MM.1S (cell line): ENCODE measurements at places on chromosomes 1 and 21.

GRCh38 chr21:42374864-42375499, 8.6 kb upstream of the TFF1 start:
- H3K36me3 ChIP-seq: no peaks in the 10 kb centered on the region
- no peaks in the 10 kb centered on the region for H3K4me1 ChIP-seq
- peaks cover 99% of the 10 kb centered on the region for H3K27me3 ChIP-seq
- no peak overlapping the region for H3K27ac ChIP-seq
- H3K4me3 ChIP-seq: no peak overlapping the region
- DNase-seq: no peak

DNA sequence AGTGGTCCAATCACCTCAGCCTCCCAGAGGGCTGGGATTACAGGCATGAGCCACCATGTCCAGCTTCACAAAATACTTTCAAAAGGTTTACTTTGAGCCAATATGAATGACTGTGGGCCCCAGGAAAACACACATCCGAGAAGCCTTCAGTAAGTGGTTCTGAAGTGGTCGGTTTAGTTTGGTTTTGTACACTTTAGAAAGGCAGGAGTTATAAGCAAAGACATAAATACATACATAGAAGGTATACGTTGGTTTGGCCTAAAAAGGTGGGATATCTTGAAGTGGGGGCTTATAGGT, 3.2 kb upstream of the MIB2 start:
- H3K4me1 ChIP-seq: peaks cover 19% of the 10 kb centered on the region
- no peak for DNase-seq
- H3K27me3 ChIP-seq: no peaks in the 10 kb centered on the region
- no peak overlapping the region for H3K27ac ChIP-seq
- H3K36me3 ChIP-seq: no peaks in the 10 kb centered on the region

- H3K36me3 ChIP-seq: no peaks in the 10 kb centered on the region
- H3K4me1 ChIP-seq: peaks cover 9% of the 10 kb centered on the region; the same call in 1 of the 2 replicates
These were observed 1.5 kb downstream of the MORC3 start for GRCh38 chr21:36321325-36322082.

DNA sequence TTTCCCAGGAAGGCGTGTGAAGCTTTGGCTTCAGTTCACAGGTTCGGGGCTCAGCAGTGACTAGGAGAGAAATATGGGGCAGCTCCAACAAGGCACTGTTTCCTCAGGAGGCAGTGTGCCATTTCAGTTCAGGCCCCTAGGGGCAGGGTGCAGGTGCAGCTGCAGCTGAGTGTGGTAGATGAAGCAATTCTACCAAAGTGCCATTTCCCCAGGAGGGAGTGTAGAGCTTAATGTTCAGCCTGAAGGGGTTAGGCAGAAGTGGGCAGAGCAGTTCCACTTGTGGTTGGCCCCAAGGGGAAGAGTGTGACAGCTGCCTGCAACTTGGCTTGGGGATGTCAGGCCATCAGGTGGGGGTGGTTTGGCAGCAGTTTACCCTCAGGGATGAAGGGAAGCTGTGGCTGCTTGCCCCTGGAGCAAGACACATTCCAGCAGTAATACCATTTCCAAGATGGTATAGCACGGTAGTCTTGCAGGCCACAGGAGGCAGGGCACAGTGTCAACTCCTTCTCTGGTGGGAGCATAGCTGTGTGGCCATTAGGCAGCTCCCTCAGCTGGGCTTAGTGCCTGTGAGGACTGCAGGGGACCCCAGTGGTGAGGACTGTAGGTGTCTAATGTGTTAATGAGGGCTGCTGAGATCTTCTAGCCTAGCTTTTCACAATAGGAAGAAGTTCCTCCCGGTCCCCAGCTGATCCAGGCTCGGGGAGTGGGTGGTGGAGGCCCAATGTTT, 34.7 kb downstream of the RGSL1 start:
- no peaks in the 10 kb centered on the region for H3K4me1 ChIP-seq
- H3K36me3 ChIP-seq: no peaks in the 10 kb centered on the region
- peak; percentile 37 for DNase-seq
- no peak overlapping the region for H3K4me3 ChIP-seq

- no peak for DNase-seq
- no peak overlapping the region for H3K4me3 ChIP-seq
- no peaks in the 10 kb centered on the region for H3K4me1 ChIP-seq
- H3K27me3 ChIP-seq: no peaks in the 10 kb centered on the region
- H3K36me3 ChIP-seq: no peaks in the 10 kb centered on the region
These were observed 109.6 kb downstream of the SYF2 start for GRCh38 chr1:25122747-25123146.

GRCh38 chr1:152035539-152036266, 1.1 kb downstream of the S100A11 start:
- H3K27me3 ChIP-seq: no peaks in the 10 kb centered on the region
- H3K4me3 ChIP-seq: peak overlapping the region; percentile 78
- H3K36me3 ChIP-seq: peaks cover 29% of the 10 kb centered on the region
- peak overlapping the region; percentile 86 for H3K27ac ChIP-seq
- DNase-seq: peak; percentile 48

- no peak for DNase-seq
- no peaks in the 10 kb centered on the region for H3K27me3 ChIP-seq
- no peak overlapping the region for H3K27ac ChIP-seq
- no peaks in the 10 kb centered on the region for H3K4me1 ChIP-seq
- H3K4me3 ChIP-seq: no peak overlapping the region
These were observed 44.0 kb upstream of the SYT2 start for GRCh38 chr1:202754293-202754692.

- peak overlapping the region; percentile 96 for H3K4me3 ChIP-seq
- H3K27ac ChIP-seq: peak overlapping the region; percentile 96
- no peaks in the 10 kb centered on the region for H3K36me3 ChIP-seq
- peaks cover 6% of the 10 kb centered on the region; the same call in 1 of the 2 replicates for H3K4me1 ChIP-seq
These were observed 23.3 kb downstream of the CELA3A start for GRCh38 chr1:22024485-22025367.

- no peaks in the 10 kb centered on the region for H3K27me3 ChIP-seq
- no peak overlapping the region for H3K27ac ChIP-seq
- no peaks in the 10 kb centered on the region for H3K36me3 ChIP-seq
- no peak for DNase-seq
These were observed 515.6 kb downstream of the LMO4 start for GRCh38 chr1:87844251-87844650.

- DNase-seq: peak; percentile 47
- no peaks in the 10 kb centered on the region; the same call in 1 of the 2 replicates for H3K4me1 ChIP-seq
- no peak overlapping the region for H3K4me3 ChIP-seq
- peaks cover 95% of the 10 kb centered on the region for H3K27me3 ChIP-seq
- no peak overlapping the region for H3K27ac ChIP-seq
- no peaks in the 10 kb centered on the region for H3K36me3 ChIP-seq
These were observed 30.5 kb downstream of the KRTAP10-1 start for GRCh38 chr21:44509539-44509938.

- H3K27ac ChIP-seq: no peak overlapping the region
- DNase-seq: no peak
- no peaks in the 10 kb centered on the region for H3K36me3 ChIP-seq
- H3K27me3 ChIP-seq: peaks cover 7% of the 10 kb centered on the region; the same call in 1 of the 2 replicates
- peaks cover 4% of the 10 kb centered on the region; the same call in 1 of the 2 replicates for H3K4me1 ChIP-seq
- peak overlapping the region; percentile 86 for H3K4me3 ChIP-seq
These were observed 328 bp downstream of the MYCL start for GRCh38 chr1:39901464-39901713.

GRCh38 chr1:157161901-157162300, 23.7 kb upstream of the ETV3 start:
- no peak for DNase-seq
- H3K27me3 ChIP-seq: no peaks in the 10 kb centered on the region
- peaks cover 15% of the 10 kb centered on the region for H3K4me1 ChIP-seq
- H3K27ac ChIP-seq: no peak overlapping the region
- no peaks in the 10 kb centered on the region for H3K36me3 ChIP-seq

- H3K27me3 ChIP-seq: no peaks in the 10 kb centered on the region
- no peak overlapping the region for H3K4me3 ChIP-seq
- peak overlapping the region; percentile 96 for H3K27ac ChIP-seq
These were observed 77.8 kb downstream of the ITPKB start for GRCh38 chr1:226661271-226661670.

DNA sequence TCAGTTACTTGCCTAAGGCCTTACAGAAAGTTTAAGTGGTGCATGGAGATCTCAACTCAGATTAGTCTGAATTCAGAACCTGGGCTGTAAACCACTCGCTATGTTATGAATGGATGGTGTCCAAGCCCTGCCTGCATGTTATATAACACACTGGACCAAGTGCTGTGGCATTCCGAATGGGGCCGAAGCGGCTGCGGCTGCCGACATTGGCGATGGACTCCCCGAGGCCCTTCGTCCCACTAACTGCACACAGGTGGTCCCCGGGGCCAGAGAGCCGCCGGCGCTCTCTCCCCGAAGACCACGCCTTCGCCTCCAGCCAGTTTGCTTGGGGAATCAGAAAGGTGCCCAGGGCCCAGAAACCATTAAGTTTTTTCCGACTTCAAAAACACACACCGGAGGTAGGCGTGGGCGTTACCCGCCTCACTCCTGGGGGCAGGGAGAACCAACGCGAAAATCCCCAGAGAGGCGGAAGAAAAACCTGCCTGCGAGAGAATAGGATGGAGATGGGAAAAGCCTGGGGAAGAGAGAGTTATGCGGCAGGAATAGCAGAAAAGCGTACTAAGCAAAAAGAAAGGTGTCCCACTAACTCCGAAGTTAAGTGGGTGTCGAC, 579 bp upstream of the TENT5C start:
- no peaks in the 10 kb centered on the region for H3K27me3 ChIP-seq
- peak overlapping the region; percentile 77; the same call in 1 of the 2 replicates for H3K27ac ChIP-seq

GRCh38 chr1:232378266-232379062, 251.5 kb downstream of the SIPA1L2 start:
- H3K27me3 ChIP-seq: no peaks in the 10 kb centered on the region
- DNase-seq: no peak
- no peak overlapping the region for H3K4me3 ChIP-seq
- no peaks in the 10 kb centered on the region for H3K4me1 ChIP-seq

- H3K36me3 ChIP-seq: no peaks in the 10 kb centered on the region
- H3K4me1 ChIP-seq: no peaks in the 10 kb centered on the region
- H3K4me3 ChIP-seq: no peak overlapping the region
- H3K27me3 ChIP-seq: no peaks in the 10 kb centered on the region
These were observed 217.3 kb upstream of the SGIP1 start for GRCh38 chr1:66316464-66317247.

GRCh38 chr1:57258557-57259325, 165.1 kb downstream of the DAB1 start:
- DNase-seq: no peak
- H3K4me3 ChIP-seq: no peak overlapping the region
- no peak overlapping the region for H3K27ac ChIP-seq
- no peaks in the 10 kb centered on the region for H3K36me3 ChIP-seq

DNA sequence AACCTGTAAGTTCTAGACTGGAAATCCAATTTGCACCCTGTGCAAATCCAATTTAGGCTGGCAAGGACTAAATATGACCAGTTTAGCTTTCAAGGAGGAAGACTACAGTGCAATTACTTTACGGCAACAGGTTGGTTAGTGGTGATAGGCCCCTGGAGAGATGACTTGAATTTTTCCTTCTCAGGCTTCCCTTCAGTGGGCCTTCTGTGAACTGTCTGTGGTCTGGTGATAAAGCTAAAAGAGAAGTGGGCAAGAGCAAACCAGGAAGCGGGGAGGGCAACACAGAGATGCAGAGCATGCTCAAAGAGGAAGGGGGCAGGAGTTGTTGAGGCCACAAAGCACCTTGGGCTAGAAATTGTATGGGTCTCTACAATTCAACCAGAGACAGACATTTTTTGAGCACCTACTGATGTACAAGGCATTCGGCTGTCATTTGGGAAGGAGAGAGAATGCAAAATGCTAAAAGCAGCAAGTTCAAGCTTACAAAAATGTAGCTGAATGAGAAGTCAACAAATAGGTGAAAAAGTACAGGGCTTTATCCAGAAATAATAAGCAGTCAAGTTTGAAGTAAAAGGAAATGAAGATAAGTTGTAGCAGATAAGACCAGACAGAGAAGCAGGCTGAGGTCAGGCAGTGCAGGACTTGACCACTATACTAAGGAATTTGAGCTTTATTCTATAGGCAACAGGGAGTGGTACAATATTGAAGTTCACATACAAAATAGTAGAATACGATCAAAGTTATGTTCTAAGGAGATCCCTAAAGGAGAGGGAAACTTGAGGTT, 23.9 kb downstream of the INPP5B start:
- no peak overlapping the region for H3K27ac ChIP-seq
- no peak for DNase-seq
- no peaks in the 10 kb centered on the region for H3K27me3 ChIP-seq
- H3K4me3 ChIP-seq: no peak overlapping the region

DNA sequence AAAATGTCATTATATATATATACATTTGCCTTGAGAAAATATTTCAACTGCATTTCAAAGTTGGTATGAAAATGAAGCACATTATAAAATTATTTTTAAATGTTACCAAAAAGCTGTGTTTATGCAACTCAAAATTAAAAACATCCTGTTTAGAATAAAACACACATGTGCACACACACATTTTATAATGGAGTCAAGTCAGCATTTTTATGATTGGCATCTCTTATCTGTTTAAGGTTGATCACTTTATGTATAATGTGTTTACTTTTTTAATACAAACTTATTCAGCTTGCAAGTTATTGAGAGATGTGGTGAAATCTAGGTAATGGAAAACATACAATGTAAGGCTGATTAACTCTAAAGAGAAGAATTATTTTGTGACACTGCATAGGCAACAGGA, 80.4 kb downstream of the IFI44 start:
- no peaks in the 10 kb centered on the region for H3K36me3 ChIP-seq
- DNase-seq: no peak

GRCh38 chr1:162391790-162392563, 10.4 kb downstream of the C1orf226 start:
- no peaks in the 10 kb centered on the region for H3K27me3 ChIP-seq
- peak; percentile 71 for DNase-seq
- no peaks in the 10 kb centered on the region for H3K36me3 ChIP-seq

DNA sequence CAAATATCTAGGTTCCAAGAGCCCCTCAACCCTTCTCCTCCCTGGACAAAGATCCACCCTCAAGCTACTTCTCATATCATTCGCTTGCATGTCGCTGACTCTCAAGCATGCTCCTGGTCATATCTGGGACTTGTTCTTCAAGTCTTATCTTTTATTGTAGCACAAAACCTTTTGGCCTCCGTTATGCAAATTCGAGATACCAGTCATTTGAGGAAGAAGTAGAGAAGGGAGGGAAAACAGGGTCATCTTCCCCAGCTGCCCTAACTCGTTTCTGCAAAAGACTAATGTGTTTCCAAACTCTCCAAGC, 63.8 kb upstream of the ETS2 start:
- H3K27ac ChIP-seq: no peak overlapping the region
- peaks cover 10% of the 10 kb centered on the region; the same call in 1 of the 2 replicates for H3K27me3 ChIP-seq
- no peak overlapping the region for H3K4me3 ChIP-seq
- no peaks in the 10 kb centered on the region for H3K4me1 ChIP-seq

- H3K4me1 ChIP-seq: no peaks in the 10 kb centered on the region
- no peaks in the 10 kb centered on the region for H3K36me3 ChIP-seq
- H3K27me3 ChIP-seq: peaks cover 41% of the 10 kb centered on the region
- no peak overlapping the region for H3K4me3 ChIP-seq
- H3K27ac ChIP-seq: no peak overlapping the region
- DNase-seq: no peak
These were observed 658.9 kb downstream of the NPHP4 start for GRCh38 chr1:5333291-5333690.

- peaks cover 4% of the 10 kb centered on the region; the same call in 1 of the 2 replicates for H3K4me1 ChIP-seq
- H3K36me3 ChIP-seq: no peaks in the 10 kb centered on the region
- no peaks in the 10 kb centered on the region for H3K27me3 ChIP-seq
- peak; percentile 77 for DNase-seq
- H3K4me3 ChIP-seq: peak overlapping the region; percentile 12; the same call in 1 of the 2 replicates
These were observed 20.6 kb downstream of the PYHIN1 start for GRCh38 chr1:158951956-158952355.

GRCh38 chr21:38380481-38381137, 117.7 kb downstream of the ERG start:
- DNase-seq: no peak
- H3K4me1 ChIP-seq: no peaks in the 10 kb centered on the region
- no peaks in the 10 kb centered on the region for H3K36me3 ChIP-seq
- no peaks in the 10 kb centered on the region for H3K27me3 ChIP-seq
